ENCODE measurements at places on chromosomes 7 and 10.

GRCh38 chr7:106001886-106002285 is 38.8 kb downstream of the CDHR3 start:
- DNase-seq: no peak

DNA sequence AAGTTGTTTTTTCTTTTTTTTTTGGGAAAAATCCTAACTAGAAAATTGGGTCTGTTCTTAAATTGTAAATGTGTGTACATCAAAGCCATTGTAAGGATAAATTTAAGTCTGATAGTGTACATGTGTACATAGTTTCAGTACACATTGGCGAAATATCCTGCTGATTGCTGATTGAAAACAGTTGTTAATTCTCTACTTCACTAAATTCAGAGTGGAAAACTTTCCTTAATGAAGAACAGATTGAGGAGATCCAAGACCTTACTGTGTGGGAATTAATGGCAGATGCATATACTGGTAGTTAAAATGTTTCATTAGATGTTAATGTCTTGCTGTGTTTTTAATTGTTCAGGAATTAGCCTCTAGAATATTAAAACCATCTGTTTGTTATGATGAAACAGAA is 506.0 kb downstream of the AUTS2 start:
- no peak for DNase-seq

- DNase-seq: no peak
Observed at GRCh38 chr7:96244992-96245292, 77.0 kb downstream of the SLC25A13 start.

DNA sequence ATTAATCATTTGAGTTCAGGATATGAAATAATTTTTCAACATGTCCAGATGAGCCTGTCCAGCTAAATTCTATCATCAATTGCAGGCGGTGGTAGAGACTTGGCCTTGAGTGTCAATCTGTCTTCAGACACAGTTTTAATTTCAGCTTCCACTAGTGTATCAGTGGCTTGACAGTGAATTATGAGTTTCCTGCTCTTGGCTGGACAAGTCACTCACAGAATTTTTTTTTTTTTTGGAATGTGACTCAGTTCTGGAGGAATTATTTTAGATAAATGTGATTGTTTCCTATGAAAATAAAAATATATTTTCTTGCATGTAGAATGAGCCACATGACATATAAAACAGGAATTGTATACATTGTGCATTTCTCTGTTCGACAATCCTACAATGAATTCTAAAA is 319.9 kb upstream of the AKR1E2 start:
- DNase-seq: no peak

- DNase-seq: no peak
Observed at GRCh38 chr10:49054753-49055152, 60.6 kb downstream of the VSTM4 start.

GRCh38 chr7:41147606-41148485 is 555.0 kb downstream of the INHBA start:
- no peak for DNase-seq

DNA sequence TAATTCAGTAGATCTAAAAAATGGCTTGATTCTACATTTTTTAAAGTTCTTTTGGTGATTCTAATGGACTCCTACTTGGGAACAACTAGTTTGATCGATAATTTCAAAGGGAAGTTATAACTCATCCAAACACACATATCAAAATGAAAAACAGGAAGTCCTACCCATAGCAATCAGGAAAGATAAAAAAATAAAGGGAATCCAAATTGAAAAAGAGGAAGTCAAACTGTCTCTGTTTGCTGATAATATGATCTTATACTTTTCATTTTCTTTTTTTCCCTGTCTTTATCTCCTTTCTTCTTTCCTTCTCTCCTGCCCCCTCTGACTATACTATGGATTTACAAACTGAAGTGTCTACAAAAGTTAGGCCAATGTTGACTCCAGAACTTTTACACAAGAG is 118.8 kb downstream of the IQUB start:
- no peak for DNase-seq

DNA sequence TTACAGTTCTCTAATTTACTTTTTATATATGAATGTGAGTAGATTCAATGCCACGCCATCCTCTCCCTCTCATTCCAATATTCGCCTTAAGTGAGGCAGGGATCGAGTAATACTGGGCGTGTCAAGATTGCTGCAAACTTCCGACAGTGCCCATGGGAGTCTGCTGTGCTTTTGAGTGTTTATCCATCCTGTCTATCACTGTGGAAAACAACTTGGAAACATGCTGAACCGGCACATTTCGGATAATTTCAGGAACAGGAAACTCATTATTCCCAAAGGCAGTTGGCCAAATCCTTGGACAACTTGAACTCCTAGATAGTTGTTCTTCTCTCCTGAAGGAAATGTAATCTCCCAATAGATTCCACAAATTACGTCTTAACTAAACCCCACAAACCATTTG is 28.5 kb downstream of the PIP4K2A start:
- DNase-seq: no peak
